Left ventricle myocardium inferior (tissue), 1 donor: ENCODE measurements at places on chromosomes 1 and 21. TPM values are rescaled to one million over a fixed set of nuclear protein-coding genes. Genes with fewer than 3 reads are reported as not detected.
A peak's percentile ranks its signal among the peaks of the same experiment; 100 is the strongest.

DNA sequence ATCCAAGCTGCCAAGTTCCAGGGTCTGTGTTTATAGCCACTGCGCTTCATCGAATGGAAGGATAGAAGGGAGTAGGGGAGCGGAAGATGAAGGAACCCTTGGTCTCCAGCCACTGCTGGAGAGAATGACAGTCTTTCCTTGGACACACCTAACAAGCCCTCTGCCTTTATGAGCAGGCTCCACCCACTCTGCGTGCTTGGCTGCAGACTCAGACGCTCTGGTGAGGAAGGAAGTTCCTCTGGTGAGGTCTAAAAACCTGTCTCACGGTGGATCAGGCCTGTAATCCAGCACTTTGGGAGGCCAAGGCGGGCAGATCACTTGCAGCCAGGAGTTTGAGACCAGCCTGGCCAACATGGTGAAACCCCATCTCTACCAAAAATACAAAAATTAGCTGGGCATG, 55.4 kb downstream of the MATN1 start:
- no peak for DNase-seq

- no peak for DNase-seq
Observed at GRCh38 chr1:20684651-20685050, 23.5 kb upstream of the DDOST start.

The MCL1 gene
- 97.0 TPM for total RNA-seq

- DNase-seq, result no peak
Observed at GRCh38 chr1:201181726-201182125, 8.9 kb upstream of the IGFN1 start.

The PERM1 gene
- 160 TPM for total RNA-seq

DNA sequence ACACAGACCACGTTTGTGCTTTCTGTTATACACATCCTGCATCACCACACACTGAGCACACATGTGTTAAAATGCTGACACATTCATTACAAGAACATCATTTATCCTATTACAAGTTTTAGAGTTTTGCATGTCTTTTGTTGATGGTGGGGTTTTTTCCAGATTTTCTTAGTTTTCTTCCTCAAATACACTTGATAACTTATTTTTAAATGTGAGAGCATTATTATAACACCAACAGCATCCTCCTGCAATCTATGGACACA, 67.3 kb downstream of the TGFBR3 start:
- DNase-seq, result no peak

DNA sequence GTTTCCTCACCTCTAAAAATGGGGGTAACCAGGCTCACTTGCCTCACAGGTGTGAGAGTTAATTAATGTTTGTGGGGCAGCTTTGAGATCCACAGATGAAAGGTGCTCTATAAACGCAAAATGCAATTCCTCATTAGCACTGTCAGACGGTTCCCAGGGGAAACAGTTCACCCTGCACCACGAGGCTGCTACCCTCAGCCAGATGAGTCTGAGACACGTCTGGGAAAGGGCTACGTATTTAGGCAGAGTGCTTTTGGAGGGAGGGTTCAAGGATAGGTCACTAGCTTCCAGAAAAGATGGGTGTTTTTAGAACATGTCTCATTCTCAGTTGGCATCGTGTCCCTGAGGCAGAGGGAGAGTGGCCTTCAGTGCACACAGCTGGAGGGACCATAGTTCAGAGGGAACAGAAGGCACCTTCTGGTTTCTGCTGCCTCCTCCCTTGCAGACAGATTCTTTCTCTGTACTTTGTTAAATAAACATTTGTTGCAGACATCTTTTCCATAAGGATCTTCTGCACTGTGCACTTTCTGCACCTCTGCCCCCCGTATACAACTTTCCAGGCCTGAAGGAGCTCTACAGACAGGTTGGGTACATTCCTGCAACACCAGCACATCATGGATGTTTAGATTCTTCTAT, 139.9 kb downstream of the CLIC6 start:
- no peak for DNase-seq

GRCh38 chr1:42379794-42380585, 602 bp upstream of the RIMKLA start:
- peak; percentile 22 for DNase-seq

DNA sequence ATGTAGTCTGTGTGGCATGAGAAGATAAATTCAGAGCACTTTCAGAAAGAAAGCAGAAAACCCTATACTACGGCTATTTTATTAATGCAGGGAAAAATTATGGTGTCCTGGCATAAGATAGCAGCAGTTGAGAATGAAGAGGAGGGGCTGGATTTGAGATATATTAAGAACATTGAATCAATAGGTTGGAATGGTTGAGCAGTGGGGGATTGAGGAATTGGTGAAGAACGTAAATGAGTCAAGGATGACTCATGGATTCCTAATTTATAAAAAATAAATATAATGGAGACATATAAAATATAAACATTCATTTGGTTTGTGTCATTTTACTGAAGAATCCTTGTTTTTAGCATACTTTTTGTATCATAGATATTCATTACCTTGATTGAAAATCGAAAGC, 234.3 kb upstream of the ADAMTS5 start:
- no peak for DNase-seq

The PLEKHA6 gene
- 28.8 TPM for total RNA-seq
